ENCODE measurements at places on chromosomes 13 and 19. TPM values are rescaled to one million over a fixed set of nuclear protein-coding genes. Genes with fewer than 3 reads are reported as not detected.

GRCh38 chr13:44243198-44243857 is 130.3 kb upstream of the SERP2 start:
- DNase-seq = peak; percentile 57
- H3K4me3 ChIP-seq = no peak overlapping the region
- H3K27ac ChIP-seq = peak overlapping the region; percentile 63
- peaks cover 4% of the 10 kb centered on the region for H3K4me1 ChIP-seq

DNA sequence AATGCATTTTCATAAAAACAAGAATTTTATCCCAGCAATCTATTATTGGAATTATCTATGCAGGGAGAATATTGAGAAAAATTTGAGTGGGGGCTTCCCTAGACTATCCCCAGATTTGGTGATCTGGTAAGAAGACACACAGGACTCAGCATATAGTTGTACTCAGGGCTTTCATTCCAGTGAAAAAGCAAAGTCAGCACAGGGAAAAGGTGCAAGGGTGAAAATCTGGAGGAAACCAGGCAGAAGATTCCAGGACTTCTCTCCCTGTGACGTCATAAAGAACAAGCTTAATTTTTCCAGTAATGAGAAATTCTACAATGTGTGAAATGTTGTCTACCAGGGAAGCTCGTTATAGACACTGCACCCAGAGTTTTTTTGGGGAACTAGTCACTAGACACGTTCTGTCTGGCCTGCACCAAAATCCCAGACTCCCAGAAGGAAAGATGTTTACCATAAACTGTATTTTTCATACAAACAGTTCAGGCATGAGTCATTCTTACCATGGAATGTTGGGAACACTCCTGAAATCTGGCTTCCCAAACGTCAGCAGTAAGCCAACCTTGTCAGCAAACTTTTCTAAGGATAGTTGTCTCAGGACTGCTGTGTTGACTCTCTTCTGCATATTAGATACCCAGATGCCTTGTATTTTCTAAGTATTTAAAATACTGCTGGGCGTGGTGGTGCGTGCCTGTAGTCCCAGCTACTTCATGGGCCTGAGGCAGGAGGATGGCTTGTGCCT is 107.4 kb downstream of the DNAJC3 start:
- no peaks in the 10 kb centered on the region for H3K27me3 ChIP-seq
- no peak overlapping the region for H3K27ac ChIP-seq
- no peak overlapping the region for H3K4me3 ChIP-seq
- H3K36me3 ChIP-seq = no peaks in the 10 kb centered on the region
- DNase-seq = no peak

- H3K36me3 ChIP-seq = peaks cover 19% of the 10 kb centered on the region
- H3K4me3 ChIP-seq = no peak overlapping the region
- H3K27ac ChIP-seq = peak overlapping the region; percentile 45
- DNase-seq = peak; percentile 44
Measured at GRCh38 chr19:16371540-16371986, 46.9 kb downstream of the KLF2 start.

GRCh38 chr19:40147693-40148347 is 43.4 kb upstream of the MAP3K10 start:
- H3K27me3 ChIP-seq = no peaks in the 10 kb centered on the region
- peaks cover 25% of the 10 kb centered on the region for H3K4me1 ChIP-seq
- no peaks in the 10 kb centered on the region for H3K36me3 ChIP-seq
- H3K27ac ChIP-seq = no peak overlapping the region

GRCh38 chr13:48266701-48267639 is 34.0 kb downstream of the ITM2B start:
- peaks cover 5% of the 10 kb centered on the region for H3K4me1 ChIP-seq
- no peak for DNase-seq
- H3K36me3 ChIP-seq = no peaks in the 10 kb centered on the region
- H3K4me3 ChIP-seq = no peak overlapping the region

DNA sequence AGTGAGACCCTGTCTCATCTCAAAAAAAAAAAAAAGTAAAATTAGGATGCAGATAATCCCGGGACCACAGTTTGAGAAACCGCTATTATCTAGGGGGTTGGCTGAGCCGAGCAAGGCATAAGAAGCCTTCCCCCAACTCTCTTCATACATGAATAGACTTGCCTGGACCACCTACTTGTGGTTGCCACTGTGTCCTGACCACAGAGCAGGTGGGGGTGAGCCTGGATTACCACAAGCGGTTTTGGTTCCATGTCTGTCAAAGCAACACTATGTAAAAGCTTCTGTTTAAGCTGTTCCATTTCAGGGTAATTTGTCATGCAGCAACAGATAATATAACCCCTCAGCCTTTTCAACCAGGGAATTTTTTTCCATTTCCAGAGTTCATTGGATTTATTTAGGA is 3.3 kb upstream of the NAPA start:
- no peak overlapping the region for H3K4me3 ChIP-seq
- no peaks in the 10 kb centered on the region for H3K27me3 ChIP-seq
- H3K4me1 ChIP-seq = peaks cover 37% of the 10 kb centered on the region
- H3K36me3 ChIP-seq = no peaks in the 10 kb centered on the region
- no peak overlapping the region for H3K27ac ChIP-seq

DNA sequence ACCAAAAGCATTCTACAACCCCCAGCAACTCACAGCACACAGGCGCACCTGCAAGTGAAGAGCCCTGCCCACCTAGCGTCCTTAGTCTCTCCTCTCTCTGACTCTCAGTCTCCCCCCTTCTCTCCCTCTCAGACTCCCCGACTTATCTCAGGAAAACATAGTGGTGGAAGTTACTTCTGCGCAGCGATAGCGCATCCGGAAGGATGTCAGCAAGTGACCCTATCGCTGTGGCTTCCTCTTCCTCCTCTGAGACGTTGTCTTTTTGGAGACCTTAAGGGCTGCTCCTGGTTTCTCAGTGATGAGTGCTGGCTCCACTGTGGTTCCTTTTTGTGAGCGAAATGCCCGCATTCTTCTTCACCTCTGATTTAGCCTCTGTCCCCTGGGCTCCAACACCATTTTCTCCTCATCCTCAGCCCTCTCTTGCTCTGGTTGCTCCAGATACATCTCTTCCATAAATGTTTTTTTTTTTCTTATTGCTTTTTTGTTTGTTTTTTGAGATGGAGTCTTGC is 1.4 kb upstream of the YIF1B start:
- H3K36me3 ChIP-seq = no peaks in the 10 kb centered on the region
- no peak for DNase-seq
- peak overlapping the region; percentile 76 for H3K27ac ChIP-seq
- H3K4me1 ChIP-seq = peaks cover 85% of the 10 kb centered on the region
- no peaks in the 10 kb centered on the region for H3K27me3 ChIP-seq

DNA sequence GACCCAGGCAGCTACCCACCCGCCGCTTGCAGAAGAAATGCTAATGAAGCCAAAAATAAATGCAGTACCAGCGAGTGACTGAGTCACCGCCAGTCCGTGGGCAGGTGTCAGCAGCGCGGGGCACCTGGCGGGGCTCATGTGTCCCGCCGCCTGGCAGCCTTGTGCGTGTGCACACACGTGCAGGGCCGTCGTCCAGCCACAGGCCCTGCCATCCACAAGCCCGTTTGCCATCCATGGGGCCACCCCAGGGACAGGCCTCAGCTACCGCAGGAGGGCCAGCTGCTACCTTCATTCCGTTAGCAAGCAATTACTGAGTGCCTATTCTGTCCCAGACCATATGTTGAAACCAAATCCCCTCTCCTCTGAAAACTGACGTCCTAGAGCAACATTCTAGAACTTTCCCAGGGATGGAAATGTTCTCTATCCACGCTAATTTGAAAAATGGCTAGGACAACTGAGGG is 20.5 kb downstream of the NCAN start:
- no peaks in the 10 kb centered on the region for H3K4me1 ChIP-seq
- no peak overlapping the region for H3K27ac ChIP-seq
- H3K4me3 ChIP-seq = no peak overlapping the region

- H3K36me3 ChIP-seq = no peaks in the 10 kb centered on the region
- H3K4me3 ChIP-seq = no peak overlapping the region
- no peak overlapping the region for H3K27ac ChIP-seq
- no peaks in the 10 kb centered on the region for H3K27me3 ChIP-seq
- H3K4me1 ChIP-seq = no peaks in the 10 kb centered on the region
Measured at GRCh38 chr13:107545946-107546502, 669.3 kb downstream of the LIG4 start.

GRCh38 chr19:34220472-34221063 is 33.8 kb upstream of the GARRE1 start:
- H3K4me3 ChIP-seq = no peak overlapping the region
- H3K27ac ChIP-seq = no peak overlapping the region
- peaks cover 99% of the 10 kb centered on the region for H3K36me3 ChIP-seq
- no peaks in the 10 kb centered on the region for H3K27me3 ChIP-seq

DNA sequence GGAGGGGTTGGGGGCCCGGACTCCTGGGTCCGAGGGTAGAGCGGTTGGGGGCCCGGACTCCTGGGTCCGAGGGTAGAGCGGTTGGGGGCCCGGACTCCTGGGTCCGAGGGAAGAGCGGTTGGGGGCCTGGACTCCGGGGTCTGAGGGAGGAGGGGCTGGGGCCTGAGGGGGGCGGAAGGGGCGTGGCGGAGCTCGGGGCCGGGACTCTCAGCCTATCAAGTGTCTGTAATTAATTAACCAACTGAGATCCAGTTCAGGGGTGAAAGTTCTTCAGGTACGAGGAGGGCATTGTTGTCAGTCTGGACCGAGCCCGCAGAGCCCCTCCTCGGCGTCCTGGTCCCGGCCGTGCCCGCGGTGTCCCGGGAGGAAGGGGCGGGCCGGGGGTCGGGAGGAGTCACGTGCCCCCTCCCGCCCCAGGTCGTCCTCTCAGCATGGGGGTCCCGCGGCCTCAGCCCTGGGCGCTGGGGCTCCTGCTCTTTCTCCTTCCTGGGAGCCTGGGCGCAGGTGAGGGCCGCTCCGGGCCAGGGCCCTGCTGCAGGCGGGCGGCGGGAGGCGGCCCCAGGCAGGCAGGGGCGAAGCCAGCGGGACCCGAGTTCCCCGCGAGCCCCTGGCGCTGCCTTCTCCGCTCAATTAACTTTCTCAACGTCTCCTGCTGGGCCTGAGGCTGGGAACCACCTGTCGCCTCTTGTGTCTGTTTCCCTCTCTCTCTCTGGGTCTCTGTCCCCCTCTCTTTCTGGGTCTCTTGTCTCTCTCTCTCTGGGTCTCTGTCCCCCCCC is 697 bp downstream of the FCGRT start:
- DNase-seq = peak; percentile 66
- no peaks in the 10 kb centered on the region for H3K27me3 ChIP-seq
- H3K27ac ChIP-seq = peak overlapping the region; percentile 67
- peak overlapping the region; percentile 60 for H3K4me3 ChIP-seq
- H3K36me3 ChIP-seq = no peaks in the 10 kb centered on the region
- peaks cover 9% of the 10 kb centered on the region for H3K4me1 ChIP-seq

- no peak overlapping the region for H3K4me3 ChIP-seq
- H3K27me3 ChIP-seq = no peaks in the 10 kb centered on the region
- no peaks in the 10 kb centered on the region for H3K36me3 ChIP-seq
- H3K4me1 ChIP-seq = no peaks in the 10 kb centered on the region
- H3K27ac ChIP-seq = no peak overlapping the region
Measured at GRCh38 chr19:40154121-40154680, 37.0 kb upstream of the MAP3K10 start.

DNA sequence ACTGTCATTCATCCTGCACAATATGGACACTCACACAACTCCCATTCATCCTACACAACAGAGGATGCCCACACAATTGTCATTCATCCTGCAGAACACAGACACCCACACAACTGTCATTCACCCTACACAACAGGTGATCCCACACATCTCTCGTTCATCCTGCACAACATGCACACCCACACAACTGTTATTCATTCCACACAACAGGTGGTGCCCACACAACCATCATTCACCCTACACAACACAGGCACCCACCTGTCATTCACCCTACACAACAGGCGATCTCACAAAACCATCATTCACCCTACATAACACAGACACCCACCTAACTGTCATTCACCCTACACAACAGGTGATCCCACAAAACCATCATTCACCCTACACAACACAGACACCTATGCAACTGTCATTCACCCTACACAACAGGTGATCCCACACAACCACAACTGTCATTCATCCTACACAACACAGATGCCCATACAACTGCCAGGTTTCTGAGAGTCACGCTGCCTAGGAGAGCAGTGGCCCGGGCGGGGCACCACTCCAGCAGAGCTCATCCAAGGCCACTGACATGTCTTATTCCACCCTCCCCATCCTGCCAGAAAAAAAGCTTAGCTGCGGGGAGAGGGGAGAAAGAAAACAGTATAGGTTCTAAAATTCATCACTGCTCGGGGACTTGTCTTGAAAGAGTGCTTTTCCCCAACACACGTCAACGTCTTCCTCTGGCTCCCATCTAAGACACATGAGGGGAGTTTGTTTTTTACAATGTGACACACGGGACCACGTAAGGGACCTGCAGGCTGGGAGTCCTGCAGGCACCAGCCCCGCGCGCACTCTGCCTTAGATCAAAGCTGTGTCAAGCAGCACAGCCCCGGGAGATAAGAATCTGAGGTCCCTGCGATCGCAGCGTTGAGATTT is 44.0 kb downstream of the KLF2 start:
- H3K4me1 ChIP-seq = peaks cover 89% of the 10 kb centered on the region
- no peak for DNase-seq
- no peaks in the 10 kb centered on the region for H3K27me3 ChIP-seq
- H3K36me3 ChIP-seq = no peaks in the 10 kb centered on the region
- no peak overlapping the region for H3K4me3 ChIP-seq

DNA sequence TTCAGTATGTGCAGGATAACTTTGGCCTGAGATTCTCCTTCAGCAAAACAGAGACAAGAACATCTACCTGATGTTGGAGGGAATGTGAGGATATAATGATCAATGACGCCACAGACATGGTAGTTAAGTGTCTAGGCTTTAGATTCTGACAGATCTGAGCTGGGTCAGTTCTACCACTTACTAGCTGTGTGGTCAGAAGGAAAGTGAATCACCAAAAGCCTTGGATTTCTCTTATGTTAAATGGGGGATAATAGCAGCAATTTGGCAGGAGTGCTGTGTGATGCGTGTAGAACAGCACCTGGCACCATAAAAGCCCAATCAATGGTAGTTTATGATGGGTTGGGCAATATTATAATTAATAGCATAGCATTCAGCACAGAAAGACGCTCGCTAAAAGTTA is 41.7 kb downstream of the RXFP2 start:
- DNase-seq = no peak
- H3K4me3 ChIP-seq = no peak overlapping the region
- no peaks in the 10 kb centered on the region for H3K4me1 ChIP-seq
- H3K27me3 ChIP-seq = no peaks in the 10 kb centered on the region

GRCh38 chr19:54708781-54709180 is 15.5 kb upstream of the KIR3DL3 start:
- H3K4me1 ChIP-seq = no peaks in the 10 kb centered on the region
- H3K27me3 ChIP-seq = peaks cover 10% of the 10 kb centered on the region
- no peaks in the 10 kb centered on the region for H3K36me3 ChIP-seq

DNA sequence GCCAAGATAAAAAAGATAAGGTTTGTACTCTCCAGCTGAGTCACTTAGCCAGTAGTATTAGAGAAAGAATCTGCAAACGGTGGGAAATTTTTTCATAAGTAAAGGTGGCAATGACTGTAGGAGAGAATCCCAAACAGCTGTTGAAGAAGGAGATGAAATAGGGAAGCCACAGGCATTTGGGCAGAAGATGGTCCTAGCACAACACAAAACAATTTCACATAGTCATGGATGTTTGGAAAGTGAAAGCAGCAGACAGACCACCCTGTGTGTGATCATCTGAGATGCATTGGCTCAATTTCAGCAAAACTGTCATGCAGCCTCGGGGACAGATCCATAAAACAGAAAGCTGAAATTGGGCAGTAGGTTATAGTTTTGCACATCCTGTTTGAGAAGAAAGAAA is 2832.4 kb downstream of the PCDH9 start:
- no peak for DNase-seq
- no peaks in the 10 kb centered on the region for H3K36me3 ChIP-seq
- H3K4me3 ChIP-seq = no peak overlapping the region
- H3K4me1 ChIP-seq = no peaks in the 10 kb centered on the region

Gene NLRP7
- not detected for total RNA-seq

Gene ELF1
- 40.6 TPM for total RNA-seq

Gene FCGBP
- 1.9 TPM for total RNA-seq

Gene FLT1
- 47.9 TPM for total RNA-seq

Gene LGALS14
- total RNA-seq = not detected

Gene ZNF554
- total RNA-seq = 4.7 TPM

Gene DACT3
- total RNA-seq = 19.3 TPM

Gene CRYL1
- 23.8 TPM for total RNA-seq

Gene PROSER1
- 22.4 TPM for total RNA-seq

Gene FUT6
- not detected for total RNA-seq
